ENCODE measurements at places on chromosomes 13 and 19. TPM values are rescaled to one million over a fixed set of nuclear protein-coding genes. Genes with fewer than 3 reads are reported as not detected.

Gene ITGBL1
- total RNA-seq, result not detected

Gene IL4I1
- total RNA-seq, result 30.8 TPM

Gene CGB5
- not detected for total RNA-seq

Gene ARHGAP33
- 12.0 TPM for total RNA-seq

Gene ATP8B3
- 1.7 TPM for total RNA-seq

Gene XRCC1
- 33.1 TPM for total RNA-seq

Gene CHAF1A
- 89.0 TPM for total RNA-seq

Gene C3
- total RNA-seq, result 0.88 TPM

Gene NXNL1
- not detected for total RNA-seq

Gene C1QTNF9
- not detected for total RNA-seq

Gene DLEU7
- not detected for total RNA-seq

Gene POGLUT2
- 14.0 TPM for total RNA-seq

Gene CEACAM4
- total RNA-seq, result not detected

Gene CBLC
- total RNA-seq, result not detected

Gene SERTM1
- not detected for total RNA-seq

Gene URAD
- not detected for total RNA-seq

Gene RYR1
- total RNA-seq, result 1.4 TPM

Gene CRX
- total RNA-seq, result not detected

Gene DCLK1
- not detected for total RNA-seq
